Fibroblast of skin of scalp (primary cell): ENCODE measurements at places on chromosomes 2 and 18.

GRCh38 chr2:98948956-98949739 lies 13.1 kb upstream of the CRACDL start:
- no peak for DNase-seq

DNA sequence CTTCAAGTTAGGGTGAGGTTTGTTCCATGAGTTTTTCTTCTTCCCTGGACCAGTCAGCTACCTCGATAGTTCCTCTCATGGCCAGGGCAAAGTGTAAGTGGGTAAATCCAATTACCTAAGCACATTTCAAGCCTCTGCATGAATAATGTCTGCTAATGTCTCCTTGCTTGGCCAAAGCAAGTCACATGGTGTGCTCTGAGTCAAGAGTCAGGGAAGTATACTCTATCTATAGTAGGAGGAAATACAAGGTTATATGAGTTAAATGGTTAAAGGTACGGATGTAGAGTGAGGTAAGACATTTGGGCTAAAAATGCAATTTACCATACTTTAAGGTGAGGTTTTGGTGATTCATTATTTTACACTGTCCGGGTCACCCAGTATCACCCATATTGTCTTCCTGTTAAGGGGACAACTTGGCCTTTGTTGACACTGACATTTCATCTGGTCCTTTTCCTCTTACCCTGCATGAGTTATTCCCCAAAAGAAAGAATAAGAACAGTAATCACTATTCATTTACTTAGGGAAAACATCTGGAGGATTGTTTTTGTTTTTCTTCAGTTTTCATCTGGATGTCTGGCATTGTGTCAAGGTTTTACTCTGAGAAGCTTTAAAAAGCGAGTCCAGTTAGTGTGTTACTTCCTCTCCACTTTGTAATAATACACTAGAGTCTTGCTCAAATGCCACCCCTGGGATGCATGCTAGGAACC lies 405.5 kb downstream of the RND3 start:
- DNase-seq = peak; percentile 27

DNA sequence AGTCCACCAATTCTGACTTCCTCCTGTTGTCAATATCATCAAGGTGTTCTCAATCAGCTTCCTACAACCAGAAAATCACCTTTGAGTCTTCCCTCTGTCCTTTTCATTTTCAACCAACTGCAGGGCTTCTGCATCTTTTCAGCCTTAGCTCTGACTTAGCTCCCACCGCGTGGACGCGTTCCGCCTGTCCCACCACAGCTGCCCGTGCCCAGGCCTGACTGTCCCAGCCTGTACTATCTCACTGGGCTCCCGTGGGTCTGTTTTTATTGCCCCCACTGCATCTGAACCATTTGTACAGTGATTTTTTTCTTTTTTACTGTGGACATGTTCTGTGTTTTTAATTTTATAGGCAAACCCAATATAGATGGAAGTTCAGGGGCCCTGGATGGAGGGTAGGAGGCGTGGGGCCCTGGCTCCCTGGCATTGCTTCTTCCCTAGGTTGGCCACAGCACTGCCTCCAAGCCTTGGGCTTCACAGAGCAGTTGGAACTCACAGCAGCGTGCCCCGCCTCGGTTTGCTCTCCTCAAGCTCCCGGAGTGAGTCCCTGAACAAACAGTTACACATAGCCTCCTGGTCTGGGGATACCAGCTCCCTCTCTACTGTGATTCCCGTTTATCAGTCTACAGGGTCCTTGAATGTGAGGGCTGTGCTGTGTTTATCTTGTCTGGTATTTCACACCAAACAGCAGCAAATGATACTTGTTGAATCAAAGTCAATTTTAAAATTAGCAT lies 280.6 kb upstream of the PXDN start:
- no peak for DNase-seq

DNA sequence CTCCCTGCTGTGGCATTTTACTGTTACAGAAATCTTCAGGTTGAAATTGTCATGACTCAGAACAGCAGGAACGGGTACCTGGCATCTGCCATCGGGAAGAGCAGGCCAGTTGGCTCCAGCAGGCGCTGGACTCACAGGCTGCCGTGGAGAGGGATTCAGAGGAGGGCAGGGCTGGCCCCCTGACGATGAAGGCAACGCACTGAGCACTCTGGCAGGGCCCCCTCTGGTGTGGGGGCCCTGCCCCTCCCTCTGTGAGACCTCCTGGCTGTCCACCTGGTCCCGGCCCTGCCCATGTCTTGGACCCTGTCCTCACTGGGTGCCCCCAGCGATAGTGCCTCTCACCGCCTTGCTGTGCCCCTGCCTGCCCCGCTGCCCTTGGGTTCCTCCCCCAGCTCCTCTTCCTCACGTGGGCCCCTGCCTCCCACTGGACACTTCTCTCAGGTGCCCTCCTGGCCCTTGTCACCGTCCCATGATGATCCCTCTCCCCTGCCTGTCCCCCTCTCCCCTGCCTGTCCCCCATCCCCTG lies 23.3 kb upstream of the ALLC start:
- no peak for DNase-seq

DNA sequence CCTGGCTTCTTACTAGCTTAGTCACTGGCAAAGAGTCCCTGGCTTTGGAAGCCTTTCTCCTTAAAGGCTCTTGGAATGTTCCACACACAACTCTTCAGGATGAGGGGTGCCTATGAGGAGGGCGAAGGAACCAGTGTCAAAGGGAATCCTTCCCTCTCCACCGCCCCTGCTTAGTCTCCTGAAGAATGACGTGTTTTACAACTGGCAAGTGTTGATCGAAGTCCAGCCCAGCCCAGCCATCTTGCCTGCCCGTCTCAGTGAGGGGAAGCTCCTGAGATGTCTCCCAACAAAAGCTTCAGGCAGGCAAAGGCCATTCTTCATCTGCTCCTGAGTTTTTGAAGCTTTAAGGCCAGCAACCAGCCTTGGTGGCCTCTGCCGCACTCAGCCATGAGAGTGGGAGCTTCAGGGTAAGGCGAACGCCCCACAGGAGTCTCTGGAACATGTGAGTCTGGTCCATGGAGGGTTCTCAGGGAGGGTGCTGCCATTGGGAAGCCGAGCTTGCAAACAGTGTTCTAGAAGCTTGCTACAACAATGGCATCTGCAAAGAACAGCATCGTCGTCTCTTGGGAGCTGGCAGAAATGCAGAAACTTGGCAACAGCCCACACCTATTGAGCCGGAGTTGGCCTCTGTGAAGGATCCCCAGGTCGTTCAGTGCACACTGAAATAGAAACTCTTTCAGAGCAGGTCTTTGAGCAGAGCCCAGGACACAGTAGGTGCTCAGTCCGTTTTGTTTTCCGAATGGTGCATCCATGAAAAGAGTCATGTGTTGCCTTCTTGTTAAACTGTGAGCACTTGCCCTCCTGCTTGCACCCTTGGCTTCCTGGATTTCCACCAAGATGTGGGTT lies 220.7 kb downstream of the SEPTIN10 start:
- no peak for DNase-seq

- no peak for DNase-seq
These were observed 36.8 kb downstream of the GPC1 start for GRCh38 chr2:240472078-240472790.

- no peak for DNase-seq
These were observed 37.2 kb downstream of the CLASP1 start for GRCh38 chr2:121611730-121612705.

GRCh38 chr2:29723255-29724001 lies 198.0 kb downstream of the ALK start:
- no peak for DNase-seq

GRCh38 chr18:23502516-23503037 lies 734 bp upstream of the RMC1 start:
- DNase-seq = no peak

DNA sequence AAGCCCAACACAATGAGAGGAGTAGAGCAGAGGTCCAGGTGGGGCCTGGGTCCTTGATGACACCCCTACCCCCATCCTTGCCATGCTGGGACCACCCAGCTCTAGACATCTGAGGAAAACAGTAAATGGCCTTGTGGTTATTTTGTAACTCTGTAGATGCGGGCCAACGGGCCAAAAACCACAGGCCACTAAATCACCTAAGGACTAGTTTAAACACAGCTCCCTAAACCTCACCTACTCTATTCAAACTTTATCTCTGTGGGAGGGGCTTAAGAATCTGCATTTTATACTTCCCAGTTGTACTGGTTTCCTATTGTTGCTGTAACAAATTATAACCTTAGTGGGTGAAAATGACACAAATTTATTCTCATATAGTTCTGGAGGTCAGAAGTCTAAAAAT lies 19.0 kb upstream of the SERTAD2 start:
- DNase-seq = no peak

GRCh38 chr2:115083225-115083624 lies 640.8 kb downstream of the DPP10 start:
- no peak for DNase-seq

GRCh38 chr18:26549263-26550094 lies 1.1 kb upstream of the KCTD1 start:
- DNase-seq = peak; percentile 75

GRCh38 chr2:147525819-147526489 lies 318.9 kb upstream of the ACVR2A start:
- no peak for DNase-seq

- no peak for DNase-seq
These were observed 120.2 kb upstream of the OTOS start for GRCh38 chr2:240260664-240261063.

GRCh38 chr2:19648583-19648982 lies 253.2 kb downstream of the TTC32 start:
- DNase-seq = peak; percentile 70

DNA sequence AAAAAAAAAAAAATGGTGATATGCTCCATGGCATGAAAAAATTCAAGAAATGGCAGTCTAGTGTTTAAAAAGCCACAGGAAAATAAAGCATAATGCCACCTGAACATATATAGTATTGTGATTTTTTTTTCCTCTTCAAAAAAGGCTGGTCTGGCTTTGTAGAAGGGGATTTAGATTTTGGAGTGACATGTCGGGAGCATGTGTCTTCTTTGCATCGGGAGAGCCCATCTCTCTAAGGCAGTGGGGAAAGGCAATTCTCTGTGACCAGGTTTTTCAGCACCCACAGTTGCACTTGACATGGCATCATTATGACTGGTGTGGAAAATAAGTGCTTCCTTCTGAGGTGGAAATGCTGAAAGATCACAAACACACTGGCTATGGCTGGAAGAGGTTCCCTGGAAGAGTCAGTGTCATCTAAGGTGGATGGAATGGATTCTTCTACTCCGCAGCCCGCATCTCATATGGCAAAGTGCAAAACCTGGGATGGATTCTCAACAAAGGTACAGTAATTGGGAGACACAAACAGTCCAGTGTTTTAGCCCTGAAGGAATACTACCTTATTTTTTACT lies 172.5 kb downstream of the AGAP1 start:
- DNase-seq = peak; percentile 86

- DNase-seq = no peak
These were observed 42.2 kb downstream of the SLC40A1 start for GRCh38 chr2:189538402-189538801.

DNA sequence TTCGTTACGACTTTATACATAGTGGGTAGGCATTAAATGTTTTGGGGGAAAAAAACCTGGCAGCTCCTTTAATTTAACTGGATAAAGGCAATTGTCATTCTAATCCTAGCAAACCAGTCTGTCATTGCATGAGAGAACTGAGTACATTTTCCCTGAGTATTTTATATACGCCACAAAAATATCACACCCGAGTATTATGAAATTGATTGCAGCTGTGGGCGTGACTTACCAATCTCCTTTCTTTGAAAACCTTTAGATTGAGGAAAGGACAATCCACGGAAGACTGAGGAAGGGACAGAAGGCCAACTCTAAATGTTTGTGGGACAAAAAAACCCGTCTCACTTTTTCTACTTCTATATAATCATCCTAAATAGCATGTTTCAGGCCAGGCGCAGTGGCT lies 9.0 kb downstream of the TM4SF20 start:
- DNase-seq = no peak

GRCh38 chr18:70469916-70470315 lies 181.1 kb downstream of the SOCS6 start:
- DNase-seq = no peak

- DNase-seq = no peak
These were observed 23.6 kb upstream of the INHBB start for GRCh38 chr2:120322329-120322728.

- no peak for DNase-seq
These were observed 102.3 kb upstream of the ALPP start for GRCh38 chr2:232276084-232276732.

DNA sequence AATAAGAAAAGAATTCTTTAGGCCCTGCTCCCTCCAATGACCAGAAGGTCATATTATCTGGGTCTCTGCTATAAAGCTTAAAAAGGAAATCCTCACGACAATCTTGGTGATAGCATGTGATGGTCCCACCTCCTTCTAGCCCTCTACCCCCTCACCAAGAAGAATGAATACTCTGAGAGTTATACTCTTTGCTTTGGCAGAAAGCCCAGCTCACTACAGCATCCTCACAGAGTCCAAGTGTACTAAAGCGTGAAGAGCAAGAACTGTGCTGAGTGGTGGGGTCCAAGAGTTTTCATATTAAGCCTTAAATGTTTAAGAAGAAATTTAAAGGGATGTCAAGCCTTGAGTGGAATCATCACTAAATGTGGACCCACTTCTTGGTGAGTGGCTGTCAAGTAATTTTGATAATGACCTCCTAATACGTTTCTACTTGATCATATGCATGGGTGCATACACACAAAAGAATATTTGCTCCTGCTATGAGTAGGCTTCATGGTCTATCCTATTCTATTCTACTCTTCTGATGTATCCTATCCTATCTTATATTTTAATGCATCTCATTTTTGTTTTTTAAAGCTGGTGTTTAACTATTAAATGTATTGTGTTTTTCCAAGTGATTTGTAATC lies 16.5 kb upstream of the SERPINB7 start:
- peak; percentile 19 for DNase-seq

DNA sequence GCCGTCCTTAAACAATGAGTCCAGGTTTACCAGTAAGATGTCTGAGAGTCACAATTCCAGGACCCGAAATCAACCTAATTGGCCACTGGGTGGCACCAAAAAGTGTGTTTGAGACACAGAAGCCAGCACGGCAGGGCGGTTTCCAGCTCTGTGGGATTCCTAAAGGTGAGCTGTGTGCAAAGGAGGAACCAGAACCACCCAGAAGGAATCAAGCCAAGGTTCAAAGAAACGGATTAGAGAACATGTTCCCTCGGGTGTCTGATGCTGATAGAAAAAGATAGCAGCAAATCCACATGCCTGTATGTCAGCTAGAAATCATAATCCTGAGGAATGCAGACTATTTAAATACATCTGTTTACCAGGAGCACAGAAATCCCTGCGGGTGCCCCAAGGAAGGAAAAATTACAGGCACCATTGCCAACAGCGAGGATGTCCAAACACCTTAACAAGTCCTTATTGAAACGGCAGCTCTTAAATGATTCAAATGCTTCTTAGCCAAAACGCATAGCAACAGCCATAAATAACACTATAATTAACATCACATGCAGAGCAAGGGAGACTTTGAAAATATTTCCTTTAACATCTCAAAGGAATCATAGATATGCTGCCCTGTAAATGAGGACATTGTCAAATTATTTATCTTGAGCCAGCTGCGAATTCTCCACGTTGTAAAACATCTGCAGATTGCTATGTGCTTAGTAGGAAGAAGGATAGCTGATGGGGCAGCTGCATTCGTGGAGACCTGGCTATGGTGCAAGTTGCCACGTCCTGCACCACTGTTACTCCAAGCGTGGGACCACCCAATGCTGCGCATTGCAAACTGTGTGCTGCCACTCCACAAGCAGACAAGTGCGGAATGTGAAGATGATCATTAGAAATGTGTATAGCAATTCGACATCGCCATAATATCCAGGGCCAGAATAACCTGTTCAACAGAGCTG lies 318.7 kb upstream of the NCKAP5 start:
- peak; percentile 81 for DNase-seq
